ENCODE measurements at places on chromosomes 6 and 20.

DNA sequence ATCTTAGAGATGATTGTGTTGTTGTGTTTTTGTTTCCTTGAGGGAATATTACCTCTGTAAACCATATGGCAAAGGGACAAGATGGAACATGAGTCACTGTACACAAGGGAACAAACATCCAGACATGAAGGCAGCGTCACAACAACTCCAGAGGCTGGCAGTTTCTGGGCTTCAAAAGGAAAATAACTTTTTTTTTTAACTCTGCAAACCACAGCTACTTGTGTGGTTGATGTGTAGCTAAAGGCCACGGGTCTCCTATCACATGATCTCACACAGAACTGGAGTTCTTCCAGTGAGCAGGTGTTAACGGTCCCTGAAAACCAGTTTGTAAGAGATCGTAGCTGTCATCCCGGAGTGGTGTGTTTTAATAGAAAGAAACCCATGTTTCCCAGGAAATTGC is 33.2 kb upstream of the HBS1L start:
- DNase-seq: no peak

DNA sequence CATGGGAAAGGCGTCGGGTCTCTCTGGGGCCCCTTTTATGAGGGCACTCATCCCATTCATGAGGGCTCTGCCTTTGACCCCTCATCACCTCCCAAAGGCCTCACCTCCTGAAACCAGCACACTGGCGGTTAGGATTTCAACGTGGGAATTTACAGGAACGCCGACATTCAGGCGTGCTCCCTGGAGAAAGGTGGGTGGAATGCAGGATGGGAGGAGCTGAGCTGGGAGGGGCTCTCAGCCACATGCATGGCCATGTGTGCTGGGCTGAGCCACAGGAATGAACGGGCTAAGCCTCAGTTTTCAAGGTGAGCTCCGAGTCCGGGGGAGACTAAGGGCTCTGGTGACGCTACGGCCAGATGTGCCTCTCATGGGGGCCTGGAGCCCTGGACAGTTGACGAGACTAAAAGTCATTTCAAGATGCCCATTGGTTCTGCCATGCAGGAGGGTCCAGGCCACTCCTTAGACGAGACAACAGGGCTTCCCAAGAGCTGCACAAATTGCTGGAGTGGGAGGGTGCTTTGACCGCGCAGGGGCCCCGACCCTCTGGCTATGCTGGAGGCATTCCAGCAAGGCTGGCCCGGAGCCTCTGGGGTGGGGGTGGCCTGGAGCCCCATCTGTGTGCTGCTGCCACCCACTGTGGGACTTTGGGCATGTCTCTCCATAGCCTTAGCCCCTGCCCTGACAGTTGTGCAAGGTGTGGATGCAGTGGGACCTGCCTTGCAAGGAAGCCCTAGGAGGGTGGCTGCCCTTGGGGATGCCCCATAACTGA is 3.8 kb upstream of the ARFGAP1 start:
- DNase-seq: no peak

DNA sequence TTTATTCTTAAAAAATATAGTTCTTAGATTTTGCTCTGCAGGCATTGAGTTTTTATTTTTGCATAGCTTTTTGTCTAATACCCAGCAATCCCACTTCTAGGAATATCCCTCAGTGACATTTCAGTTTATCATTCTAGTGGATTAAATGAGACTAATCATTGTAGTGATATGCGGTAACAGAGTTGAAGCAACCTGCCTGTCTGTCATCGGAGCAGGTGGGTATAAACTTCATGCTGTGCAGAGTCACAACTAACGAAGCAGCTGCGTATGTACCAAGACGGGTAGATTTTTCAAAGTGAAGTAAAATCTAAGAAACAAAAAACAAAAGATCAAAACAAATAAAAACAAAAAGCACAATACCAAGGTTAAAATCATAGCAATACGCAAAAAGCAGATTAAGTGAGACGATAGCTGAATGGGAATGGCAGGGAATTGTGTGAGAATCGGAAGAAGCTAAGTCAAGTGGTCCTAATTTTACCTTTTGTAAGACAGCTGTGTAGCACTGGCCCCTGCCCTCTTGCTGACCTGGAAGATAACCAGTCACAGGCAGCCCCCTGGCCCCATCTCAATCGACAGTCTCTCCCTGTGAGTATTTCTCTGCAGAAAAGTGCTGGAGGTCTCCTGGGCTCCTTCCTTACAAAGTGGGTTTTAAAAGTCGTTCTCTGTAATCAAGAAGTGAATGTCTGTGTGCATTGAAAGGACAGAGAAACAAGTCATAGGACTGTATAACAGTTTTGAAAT is 169.2 kb downstream of the OR2B2 start:
- DNase-seq: no peak

GRCh38 chr6:150291968-150292710 is 76.7 kb upstream of the IYD start:
- no peak for DNase-seq

- no peak for DNase-seq
These were observed 23.8 kb downstream of the HLA-F start for GRCh38 chr6:29746846-29747687.

GRCh38 chr6:122405417-122405816 is 6.0 kb downstream of the HSF2 start:
- no peak for DNase-seq

DNA sequence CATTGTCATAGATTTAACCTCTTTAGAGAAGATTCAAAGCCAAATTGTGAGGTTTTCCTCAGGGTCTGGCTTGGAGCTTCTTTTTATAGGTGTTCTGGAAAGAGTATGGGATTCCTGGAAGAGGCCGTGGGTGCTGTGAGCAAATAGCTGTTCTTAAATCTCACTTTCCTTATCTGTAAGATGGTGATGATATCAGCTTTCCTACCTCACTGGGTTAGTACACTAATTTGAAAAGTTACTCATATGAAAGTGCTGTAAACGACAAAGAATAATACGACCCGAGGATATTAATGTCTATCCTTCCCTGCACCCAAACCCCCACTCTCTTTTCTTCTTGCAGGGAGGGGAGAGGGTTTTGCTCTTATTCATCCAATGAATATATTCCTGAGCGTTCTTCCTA is 116.9 kb upstream of the ENPP5 start:
- no peak for DNase-seq

DNA sequence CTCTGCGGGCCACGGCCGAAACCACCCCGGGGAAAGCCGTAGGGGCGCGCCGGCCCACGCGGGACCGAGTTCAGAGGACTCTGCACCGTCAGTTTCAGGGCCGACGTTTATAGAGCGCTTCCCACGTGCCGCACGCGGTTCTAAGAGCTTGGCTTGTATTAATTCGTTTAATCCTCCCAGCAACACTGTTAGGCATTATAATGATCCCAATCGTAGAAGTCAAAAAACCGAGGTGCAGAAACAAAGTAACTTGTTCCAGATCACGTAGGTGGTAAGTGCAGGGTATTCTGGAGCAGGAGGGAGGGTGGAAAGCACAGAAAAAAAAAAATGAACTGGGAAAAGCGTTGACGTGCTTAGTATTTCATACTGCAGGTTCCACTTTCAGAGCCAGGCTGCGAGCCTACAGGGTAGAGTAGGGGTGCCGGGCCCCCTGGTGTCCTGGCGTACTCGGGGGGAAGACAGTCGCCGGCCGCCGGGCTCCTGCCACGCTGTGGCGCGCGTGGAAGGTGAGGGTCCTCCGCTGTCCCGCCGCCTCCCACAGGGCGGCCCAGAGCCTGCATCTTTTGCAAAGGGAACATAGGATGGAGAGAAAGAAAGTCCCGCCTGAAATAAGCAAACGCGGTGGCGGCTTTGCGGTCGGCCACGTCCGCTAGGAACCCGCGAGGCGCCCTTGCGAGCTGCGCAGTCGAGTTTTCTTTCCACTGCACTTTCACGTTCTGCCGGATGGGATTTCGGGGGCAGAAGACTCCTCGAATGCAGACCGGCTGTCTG is 10.2 kb upstream of the FOXF2 start:
- DNase-seq: no peak

DNA sequence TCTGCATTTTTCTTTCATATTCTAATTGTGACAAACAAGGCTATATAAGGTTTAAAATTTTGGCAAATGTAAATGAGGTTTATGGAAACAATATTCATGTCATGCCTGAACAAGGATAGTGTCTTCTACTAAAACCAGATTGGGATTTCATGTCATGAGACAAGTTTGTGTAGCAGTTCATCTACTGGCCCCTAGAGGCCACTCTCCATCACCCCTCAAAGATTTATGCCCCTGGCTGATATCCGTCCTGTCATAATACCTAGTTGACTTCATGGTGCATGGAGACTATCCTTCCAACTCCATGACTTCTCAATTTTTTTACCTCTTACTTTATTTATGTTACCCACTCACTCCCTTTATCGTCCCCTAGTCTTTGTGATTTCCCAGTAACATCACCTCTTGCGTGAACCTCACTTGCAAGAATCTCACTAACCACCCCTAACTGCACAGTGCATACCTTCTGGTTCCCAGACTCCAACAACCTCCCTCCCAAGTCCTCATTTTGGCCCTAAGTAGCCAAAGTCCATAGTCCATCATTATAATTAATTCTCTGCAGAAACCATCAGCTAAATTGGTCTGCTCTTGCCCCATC is 179.8 kb downstream of the TASP1 start:
- DNase-seq: no peak

DNA sequence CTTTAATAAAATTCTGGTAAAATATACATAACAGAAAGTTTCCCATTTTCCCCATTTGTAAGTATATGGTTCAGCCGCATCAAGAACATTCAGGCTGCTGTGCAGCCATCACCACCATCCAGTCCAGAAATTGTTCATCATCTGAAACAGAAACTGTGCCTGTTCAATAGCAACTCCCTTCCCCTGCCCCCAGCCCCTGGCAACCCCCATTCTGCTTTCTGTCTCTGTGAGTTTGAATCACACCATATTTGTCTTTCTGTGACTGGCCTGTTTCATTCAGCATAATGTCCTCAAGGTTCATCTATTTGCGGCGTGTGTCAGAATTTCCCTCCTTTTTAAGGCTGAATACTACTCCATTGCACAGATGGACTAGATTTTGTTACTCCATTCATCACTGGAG is 19.1 kb downstream of the VSTM2L start:
- DNase-seq: no peak

DNA sequence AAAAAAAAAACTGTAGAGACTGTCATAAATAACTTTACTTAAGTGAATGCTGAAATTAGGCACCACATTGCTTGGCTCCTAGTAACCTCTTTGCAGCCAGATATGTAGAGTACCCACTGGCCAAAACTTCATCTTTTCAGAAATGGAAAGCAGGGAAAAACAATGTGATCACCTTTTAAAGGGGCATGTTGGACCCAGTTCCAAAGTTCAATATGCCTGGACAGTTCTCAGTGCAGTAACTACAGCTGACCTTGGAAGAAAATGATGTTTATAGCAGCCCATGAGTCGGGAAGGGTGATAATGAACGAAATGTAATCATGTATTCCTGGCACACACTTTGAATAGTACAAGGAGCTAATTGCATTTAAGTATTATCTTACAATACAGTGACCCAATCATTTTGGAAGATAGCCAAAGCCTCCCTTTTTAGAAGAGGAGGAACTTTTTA is 93.6 kb upstream of the TAB2 start:
- no peak for DNase-seq

GRCh38 chr6:5865506-5866031 is 141.2 kb downstream of the NRN1 start:
- DNase-seq: no peak

DNA sequence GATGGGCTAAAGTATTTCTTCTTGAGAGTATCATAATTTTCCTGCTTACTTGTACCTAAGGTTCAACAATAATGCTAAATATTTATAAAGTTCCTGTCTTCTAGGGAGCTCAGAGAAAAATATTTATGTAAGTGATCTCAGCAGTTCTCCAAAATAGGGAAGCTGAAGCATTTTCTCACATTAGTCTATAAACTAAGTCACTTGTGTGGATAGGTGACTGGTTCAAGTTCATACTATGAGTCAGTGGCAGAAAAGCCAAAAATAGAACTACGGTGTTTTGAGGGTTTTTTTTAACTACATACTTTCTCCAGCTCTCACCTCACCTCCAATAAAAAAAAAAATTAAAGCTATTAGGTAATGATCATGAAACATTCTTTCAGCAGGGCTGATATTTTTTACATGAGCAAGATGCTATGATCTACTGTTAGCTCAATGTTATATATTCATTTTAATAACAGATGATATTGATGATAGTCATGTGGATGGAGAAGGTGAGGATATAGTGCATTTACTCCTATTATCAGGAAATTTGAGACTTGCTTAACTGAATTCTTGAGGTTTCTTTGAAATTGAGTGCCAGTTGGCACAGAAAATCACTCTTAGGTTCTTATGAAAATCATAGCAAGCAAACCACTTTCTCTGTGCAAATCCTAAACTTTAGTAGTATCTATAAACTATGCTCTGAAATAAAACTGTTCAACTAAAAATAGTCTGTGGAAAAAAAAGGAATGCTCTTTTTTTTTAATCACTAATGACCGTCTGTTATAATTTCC is 4.1 kb upstream of the MOXD1 start:
- DNase-seq: no peak

DNA sequence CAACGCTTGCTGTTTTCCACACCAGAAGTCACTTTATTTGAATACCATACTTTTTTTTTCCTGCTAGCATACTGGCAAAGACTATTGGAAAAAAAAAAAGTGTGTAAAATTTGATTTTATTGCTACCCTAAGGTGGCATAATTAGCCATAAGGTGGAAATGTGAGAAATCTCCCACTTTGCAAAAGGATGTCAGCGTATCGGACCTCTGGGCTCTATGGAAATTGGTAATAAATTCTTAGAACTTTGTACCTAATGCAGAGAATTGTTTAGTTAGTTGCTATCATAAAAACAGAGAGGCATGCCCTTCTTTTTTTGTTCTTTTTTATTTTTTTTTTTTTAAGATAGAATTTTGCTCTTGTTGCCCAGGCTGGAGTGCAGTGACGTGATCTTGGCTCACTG is 63.7 kb upstream of the GMDS start:
- no peak for DNase-seq

DNA sequence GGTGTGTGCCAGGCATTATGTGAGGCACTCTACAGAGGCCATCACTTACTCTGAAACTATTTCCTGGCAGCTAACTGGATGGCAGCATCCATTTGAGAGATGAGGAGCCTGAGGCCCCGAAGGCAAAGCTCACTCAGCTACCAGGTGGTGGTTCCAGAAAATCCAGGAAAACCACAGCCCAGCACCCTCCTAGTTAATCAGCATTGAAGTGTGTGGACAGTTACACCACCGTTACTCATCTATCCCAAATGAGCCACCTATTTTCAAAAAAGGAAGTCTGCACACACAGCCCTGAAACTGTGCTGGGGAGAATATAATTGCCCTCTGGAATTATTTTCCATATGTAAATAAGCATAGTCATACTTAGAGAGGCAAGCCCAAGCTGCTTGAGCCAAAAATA is 67.4 kb downstream of the CNBD2 start:
- no peak for DNase-seq

DNA sequence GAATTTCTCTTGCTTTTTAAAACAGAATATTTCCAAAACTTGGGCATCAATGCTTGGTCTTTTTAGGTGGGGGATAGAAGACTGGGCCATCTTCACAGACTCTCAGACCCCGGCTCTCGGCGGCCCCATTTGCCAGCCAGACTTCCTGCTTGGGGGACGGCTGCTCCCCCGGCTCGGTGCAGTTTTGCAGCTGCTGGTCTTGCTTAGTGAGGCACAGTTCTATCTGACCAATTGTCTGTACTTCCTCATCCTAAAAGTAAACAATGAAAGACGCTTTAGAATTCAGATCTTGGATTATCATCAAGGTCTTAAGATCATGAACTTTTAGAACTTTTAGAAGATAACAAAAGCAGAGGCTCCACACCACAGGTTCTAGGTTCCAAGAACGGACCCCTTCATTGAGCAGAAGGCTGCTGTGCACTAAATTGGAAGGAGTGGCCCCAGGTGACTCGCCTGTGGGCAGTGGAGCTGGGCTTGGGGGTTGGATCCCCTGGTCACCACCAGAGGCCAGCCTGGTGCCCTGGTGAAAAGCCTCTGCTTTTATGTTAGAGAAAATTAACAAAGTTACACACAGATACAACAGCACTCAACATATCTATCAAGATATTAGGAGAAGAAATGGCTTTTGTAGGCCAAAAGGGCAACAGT is 26.7 kb downstream of the RNASET2 start:
- no peak for DNase-seq
